ENCODE measurements at places on chromosomes 12 and 14. TPM values are rescaled to one million over a fixed set of nuclear protein-coding genes. Genes with fewer than 3 reads are reported as not detected.

Gene KNTC1
- total RNA-seq = 63.0 TPM

Gene PLCZ1
- not detected for total RNA-seq

Gene HCAR2
- total RNA-seq = 2.6 TPM

- no peak for DNase-seq
Measured at GRCh38 chr14:89856871-89857345, 97.6 kb downstream of the EFCAB11 start.

DNA sequence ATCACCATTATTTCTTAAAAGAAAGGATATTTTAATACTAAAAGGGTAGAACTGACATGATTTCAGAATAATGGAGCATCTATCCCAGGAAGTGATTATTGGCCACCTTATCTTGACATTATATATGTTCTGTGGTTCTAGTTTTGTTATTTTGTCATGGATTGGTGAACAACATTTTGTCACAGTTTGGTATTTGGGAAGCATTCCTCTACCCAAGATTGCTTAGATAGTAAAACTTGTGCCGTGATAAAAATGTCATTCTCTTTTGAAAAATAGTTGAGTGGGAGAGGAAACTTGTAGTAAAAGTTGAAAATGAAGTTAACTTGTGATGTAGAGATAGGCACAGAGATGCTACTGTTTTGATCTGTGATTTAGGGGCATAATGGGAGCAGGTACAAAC, 65.7 kb downstream of the TMX1 start:
- no peak for DNase-seq

DNA sequence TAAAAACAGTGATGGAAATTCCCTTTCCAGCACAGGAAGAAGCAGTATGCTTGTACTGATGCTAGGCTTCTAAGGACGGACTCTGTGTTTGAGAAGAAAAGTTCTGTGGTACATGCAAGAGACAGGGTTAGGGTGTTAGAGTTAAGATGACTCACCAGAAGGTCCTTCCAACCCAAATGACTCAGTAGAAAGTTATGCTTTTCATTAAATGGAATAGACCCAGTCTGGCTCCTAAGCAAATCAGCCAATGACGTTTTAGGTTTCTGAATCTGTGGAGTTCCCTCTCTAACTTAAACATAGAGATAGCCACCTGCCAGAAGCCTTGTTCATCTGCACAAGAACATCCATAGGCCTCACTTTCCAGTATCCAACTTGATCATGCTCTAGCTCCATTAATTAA, 5.7 kb downstream of the PTHLH start:
- peak; percentile 44 for DNase-seq

DNA sequence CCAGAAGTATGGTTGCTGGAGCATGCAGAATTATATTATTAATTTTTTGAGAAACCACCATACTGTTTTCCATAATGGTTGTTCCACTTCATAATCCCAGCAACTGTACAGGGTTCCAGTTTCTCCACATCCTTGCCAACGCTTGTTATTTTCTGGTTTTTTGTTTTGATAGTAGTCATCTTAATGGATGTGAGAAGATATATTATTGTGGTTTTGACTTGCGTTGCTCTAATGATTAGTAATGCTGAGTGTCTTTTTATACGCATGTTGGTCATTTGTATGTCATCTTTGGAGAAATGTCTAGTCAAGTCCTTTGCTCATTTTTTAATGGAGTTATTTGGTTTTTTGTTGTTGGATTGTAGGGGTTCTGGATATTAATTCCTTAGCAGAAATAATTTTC, 58.1 kb downstream of the DAAM1 start:
- DNase-seq = no peak

GRCh38 chr12:42924482-42924881, 334.9 kb upstream of the PRICKLE1 start:
- no peak for DNase-seq

Measured in PC-9 (cell line).